Substantia nigra (tissue), 51 donors: ENCODE measurements at places on chromosomes 1 and 21.

GRCh38 chr1:95206514-95206913 is 27.5 kb upstream of the RWDD3 start:
- no peak for DNase-seq

GRCh38 chr1:23394181-23394580 is 24.5 kb upstream of the ZNF436 start:
- no peak for DNase-seq

DNA sequence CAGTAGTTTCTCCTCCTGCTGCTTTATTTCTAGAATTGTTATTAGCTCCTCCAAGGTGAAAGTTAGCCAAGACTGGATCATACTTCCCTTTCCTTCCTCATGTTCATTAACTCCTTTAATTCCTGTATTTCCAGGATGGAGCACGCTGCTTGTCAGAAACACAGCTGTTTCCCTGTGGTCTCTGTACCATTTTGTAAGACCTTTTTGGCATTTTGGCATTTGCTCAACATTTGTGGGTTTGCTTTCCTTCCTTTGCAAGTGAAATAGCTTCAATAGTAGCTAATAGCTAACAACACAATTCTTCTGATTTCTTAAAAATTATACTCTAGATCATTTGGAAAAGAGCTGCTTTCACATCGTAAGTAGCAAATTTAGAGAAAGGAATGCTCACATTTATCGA is 44.3 kb upstream of the HPDL start:
- no peak for DNase-seq

GRCh38 chr1:196723325-196724185 is 51.1 kb upstream of the CFHR3 start:
- DNase-seq = no peak

GRCh38 chr1:9400425-9401079 is 107.9 kb downstream of the SPSB1 start:
- DNase-seq = no peak
